ENCODE measurements at places on chromosomes 5 and 9.

DNA sequence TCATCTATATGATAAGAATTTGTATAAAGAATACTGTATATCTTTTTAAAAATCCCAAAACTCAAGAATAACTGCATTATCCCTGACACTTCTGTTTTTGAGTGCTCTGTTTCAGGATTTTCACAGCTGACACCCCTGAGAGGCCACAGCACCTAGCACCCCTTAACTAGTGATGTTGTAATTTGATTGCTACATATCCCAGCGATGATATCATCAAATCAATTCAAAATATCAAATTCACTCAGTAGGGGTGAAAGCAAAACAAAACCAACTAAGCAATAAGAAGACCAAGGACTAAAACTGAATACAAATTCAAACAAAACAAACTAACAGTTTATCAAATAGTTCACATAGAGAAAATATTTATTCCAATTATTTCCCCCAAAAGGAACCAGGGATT is 184.3 kb downstream of the MCTP1 start:
- no peak for DNase-seq

GRCh38 chr5:86866036-86866435 is 248.3 kb downstream of the COX7C start:
- no peak for DNase-seq

- DNase-seq, result no peak
Observed at GRCh38 chr5:59799668-59800346, 93.7 kb downstream of the PDE4D start.

GRCh38 chr5:133368916-133369783 is 243.2 kb downstream of the FSTL4 start:
- no peak for DNase-seq

DNA sequence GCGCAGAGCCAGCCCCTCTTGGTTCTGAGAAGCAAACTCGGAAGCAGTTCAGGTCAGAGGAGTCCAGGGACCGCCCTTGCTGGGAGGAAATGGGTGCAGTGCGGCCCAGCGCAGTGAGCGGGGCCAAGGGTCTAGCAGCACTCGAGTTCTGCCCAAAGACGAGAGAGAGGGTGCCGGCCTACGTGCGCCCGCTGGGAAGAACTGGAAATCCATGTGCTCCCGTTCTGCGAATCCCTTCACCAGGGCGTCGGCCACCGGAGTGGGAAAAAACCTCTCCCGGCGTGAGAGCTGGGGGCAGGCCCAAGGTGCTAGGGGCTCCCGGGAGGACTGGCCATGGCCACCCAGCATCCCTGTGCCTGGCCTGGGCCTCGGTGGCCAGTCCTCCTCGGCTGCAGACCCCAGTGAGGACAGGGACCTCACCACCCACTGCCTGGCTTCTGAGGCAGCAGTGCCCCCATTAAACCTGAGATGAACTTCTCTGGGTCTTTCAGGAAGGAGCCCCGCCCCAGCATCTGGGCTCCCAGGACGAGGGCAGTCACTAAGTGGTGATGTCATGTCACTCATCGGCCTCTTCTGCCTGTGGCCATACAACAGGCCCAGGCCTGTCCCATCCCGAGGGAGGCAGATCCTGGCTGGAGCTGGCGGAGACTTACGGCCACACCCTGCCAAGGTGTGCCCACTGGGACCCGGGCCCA is 10.6 kb downstream of the TMEM250 start:
- no peak for DNase-seq

GRCh38 chr9:132116583-132116982 is 36.9 kb upstream of the MED27 start:
- no peak for DNase-seq

DNA sequence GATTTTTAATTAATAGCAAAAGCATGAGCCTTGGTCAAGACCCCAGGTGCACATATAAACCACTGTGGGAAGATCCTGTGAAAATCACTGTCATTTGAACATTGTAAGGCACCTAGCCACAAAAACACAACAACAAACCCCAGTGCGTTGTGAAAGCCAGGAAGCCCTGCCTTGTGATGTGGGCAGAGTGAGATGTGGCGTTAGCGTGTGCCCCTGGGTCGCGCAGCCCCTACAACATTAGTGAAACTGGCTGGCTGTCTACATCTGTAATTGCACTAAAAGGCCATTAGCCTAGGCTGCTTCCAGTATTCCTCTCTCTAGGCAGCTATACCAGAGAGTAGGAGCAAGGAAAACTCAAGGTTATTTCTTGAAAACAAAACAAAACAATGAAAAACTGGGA is 21.1 kb upstream of the PDZD2 start:
- no peak for DNase-seq

- no peak for DNase-seq
Observed at GRCh38 chr5:32574540-32575175, 10.7 kb upstream of the SUB1 start.

All from activated T-cell treated with anti-CD3 and anti-CD28 coated beads for 24 hours (primary cell).